Calu3 (cell line): ENCODE measurements at places on chromosomes 6 and 20. TPM values are rescaled to one million over a fixed set of nuclear protein-coding genes. Genes with fewer than 3 reads are reported as not detected.

DNA sequence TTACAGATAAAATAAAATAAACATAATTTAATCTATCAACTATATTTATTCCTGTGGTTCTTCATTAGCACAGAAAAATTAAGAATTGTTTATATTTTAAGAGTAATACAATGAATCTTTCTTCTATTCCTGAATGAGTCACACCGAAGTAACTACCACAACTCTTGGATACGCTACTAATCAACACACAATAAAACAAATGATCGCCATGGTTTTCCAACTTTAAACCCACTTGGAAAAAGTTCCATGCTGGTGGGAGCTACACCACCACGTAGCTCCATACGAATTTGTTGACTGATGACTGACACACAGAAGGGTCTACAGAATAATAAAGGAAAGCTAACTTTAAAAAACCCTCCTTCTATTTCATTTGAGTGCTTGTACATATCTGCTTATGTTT is 135.8 kb upstream of the NEDD9 start:
- no peak for DNase-seq

The KCNK16 gene
- not detected in 2 replicates for total RNA-seq

DNA sequence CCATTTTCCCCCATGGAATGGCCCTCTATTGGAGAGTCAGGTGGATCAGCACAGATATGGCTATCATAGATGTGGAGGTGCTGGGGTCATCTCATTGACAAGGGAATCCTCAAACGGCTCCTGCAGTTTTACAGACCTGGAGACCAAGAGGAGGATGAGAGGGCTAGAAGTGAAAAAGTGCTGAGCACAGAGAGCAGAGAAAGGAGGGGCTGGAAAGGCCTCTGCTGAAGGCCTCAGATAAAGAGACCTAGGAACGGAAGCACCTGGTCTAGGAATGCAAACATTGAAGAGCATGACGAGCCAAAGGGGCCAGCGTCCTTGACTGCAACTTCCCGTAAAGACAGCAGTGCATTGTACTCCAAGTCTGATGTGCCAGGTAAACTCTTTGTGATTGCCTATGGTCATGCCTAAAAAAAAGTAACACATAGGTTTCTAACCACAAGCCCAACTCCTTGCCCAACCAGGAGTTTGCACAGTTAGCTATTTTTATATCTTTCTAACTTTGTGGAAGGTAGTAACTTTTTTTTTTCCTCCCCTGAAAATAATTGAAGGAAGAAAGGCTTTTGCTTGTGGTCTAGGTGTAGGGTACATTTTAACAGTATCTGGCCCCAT is 15.2 kb downstream of the RSPH4A start:
- no peak for DNase-seq

GRCh38 chr6:129440691-129441090 is 269.3 kb downstream of the ARHGAP18 start:
- DNase-seq = no peak

The CCN6 gene
- total RNA-seq = not detected in 2 replicates

DNA sequence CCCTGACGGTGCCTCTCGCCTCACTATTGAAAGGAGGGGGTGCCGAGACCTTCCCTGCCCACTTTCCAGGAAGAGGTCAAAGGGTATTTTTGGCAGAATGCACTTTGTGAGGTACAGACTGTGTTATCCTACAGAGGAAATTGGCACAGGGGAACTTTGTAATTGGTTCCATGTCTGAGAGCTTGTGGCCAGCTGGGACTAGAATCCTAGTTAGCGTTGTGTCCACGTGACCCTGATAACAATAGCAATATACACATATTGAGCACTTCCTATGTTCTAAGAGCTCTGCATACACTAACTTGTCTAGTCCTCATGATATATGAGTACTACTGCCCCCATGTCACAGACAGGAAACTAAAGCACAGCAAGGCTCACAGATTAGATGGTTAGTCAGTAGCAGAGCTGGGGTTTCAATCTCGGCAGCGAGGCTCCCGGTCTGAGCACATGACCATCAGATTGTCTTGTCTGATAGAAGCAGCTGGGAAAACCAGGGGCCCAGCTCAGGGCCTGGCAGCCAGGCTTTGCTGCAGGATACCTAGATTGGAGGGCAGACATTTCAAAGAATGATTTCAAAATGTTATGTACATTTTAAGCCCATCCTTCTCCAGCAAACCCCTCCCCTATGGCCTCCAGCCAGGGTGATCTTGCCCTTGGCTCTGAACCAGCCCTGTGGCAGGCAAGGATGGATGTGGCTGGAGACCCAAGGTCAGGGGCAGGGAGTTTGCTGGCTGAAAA is 1.4 kb downstream of the MAPK13 start:
- DNase-seq = peak; percentile 62

GRCh38 chr20:6956056-6956455 is 188.6 kb downstream of the BMP2 start:
- no peak for DNase-seq

- DNase-seq = no peak
These were observed 109.4 kb upstream of the NEDD9 start for GRCh38 chr6:11341867-11342266.

The CRIP3 gene
- total RNA-seq = 2.3 and 5.4 TPM in 2 replicates

DNA sequence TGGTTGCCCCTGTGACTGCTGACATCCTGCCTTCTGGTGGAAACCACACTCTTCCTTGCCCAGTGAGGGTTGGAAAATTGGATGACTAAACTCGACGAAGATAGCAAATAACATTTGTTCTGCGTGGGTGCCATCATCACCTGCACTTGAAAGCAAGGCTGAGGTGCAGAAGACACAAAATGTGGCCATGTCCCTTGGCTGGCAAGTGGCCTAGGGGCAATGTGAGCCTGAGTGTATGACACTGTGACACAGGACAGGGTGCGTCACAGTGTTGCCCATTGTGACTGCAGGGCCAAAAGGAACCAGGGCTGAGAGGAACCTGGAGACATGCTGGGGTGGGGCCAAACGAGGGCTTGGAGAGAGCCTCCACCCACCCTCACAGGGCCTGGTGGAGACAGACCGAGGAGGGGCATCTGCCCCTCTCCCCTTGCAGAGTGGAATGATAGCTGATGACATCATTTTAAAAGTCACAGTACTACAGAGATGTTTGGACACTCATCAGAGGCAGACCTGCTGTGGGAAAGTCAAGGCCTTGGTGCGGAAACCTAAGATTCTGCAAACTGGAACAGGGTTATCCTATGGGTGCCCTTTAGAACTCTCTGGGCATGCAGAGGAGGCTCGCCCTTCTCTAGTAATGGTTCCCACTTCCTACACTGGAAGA is 12.8 kb upstream of the HLA-F start:
- no peak for DNase-seq
